AG20443 (cell line): ENCODE measurements at places on chromosomes 7 and 10.

DNA sequence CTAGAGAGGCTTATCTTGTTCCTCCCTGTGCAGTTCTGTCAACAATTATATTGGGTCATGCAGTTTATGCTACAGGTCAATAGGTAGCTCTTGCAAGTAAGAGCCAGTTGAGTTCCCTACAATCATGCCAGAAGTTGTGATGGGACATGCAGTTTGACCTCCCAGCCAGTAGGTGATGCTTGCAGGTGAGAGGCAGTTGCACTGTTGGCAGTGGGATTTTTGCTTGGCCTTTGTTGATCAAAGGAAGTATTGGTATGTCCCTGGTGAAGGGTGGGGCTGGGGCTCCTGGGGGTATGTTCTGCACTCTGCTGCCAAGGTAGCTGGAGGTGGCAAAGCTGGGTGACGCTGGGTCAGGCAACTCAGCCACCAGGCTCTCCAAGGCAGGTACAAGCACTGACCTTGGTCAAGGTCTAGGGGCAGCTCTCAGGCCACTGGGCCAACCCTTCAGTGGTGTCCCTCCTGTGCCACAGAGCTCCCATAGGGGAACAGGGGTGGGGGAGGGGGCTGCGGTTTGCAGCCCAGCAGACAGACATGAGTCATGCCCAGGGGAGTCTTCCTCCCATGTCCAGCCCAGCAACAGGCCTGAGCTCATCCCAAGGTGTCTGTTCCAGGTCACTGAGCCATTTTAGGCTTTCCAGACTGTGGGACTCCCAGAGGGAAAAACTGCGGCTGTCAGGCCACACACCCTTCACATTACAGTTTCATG, 43.3 kb downstream of the MEOX2 start:
- no peak for DNase-seq

- no peak for DNase-seq
Measured at GRCh38 chr7:132588596-132588995, 12.3 kb upstream of the PLXNA4 start.

- DNase-seq, result no peak
Measured at GRCh38 chr7:17474724-17475344, 176.4 kb downstream of the AHR start.

DNA sequence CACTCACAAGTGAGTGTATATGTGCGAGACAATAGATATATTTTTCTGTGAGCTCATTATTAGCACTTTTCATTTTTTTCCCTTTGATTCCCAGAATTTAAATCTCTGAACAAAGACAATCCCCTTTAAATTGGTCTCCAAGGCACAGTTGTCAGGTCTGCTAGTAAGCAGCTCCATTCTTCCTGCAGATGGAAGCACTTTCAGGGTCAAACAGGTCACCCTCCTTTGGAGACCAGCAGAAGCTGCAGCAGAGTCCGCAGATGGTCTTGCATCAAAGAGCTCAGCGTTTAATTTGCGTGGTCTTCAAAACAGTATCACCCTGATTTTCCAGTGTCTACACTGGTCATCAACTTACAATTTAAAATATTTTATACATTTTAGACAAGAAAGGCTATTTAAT, 543.8 kb downstream of the ARL4A start:
- no peak for DNase-seq

DNA sequence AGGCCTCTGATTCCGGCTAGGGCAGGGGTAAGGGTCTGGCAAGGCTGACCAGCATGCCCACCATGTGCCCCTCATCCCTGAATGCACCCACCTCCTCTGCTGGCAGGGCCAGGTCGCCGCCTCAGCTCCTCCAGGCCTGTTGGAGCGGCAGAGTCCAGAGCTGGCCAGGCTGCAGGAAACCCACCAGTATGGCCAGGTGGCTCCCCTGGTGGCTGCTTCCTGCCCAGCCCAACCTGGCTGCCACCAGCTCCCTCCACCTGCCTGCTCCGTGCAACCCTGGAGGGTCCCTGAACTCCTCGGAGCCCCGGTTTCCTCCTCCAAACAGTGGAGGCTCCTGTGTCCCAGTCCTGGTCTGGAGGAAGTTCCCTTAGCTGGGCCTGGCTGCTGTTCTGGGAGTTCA, 39.6 kb downstream of the MICALL2 start:
- no peak for DNase-seq
